Activated CD4-positive, alpha-beta T cell treated with anti-CD3 and anti-CD28 coated beads, Interleukin-2, amount 50 U/mL, for 4 hours (primary cell): ENCODE measurements at places on chromosomes 3 and 15.

- no peak for DNase-seq
Measured at GRCh38 chr15:77981281-77982126, 96.0 kb downstream of the TBC1D2B start.

DNA sequence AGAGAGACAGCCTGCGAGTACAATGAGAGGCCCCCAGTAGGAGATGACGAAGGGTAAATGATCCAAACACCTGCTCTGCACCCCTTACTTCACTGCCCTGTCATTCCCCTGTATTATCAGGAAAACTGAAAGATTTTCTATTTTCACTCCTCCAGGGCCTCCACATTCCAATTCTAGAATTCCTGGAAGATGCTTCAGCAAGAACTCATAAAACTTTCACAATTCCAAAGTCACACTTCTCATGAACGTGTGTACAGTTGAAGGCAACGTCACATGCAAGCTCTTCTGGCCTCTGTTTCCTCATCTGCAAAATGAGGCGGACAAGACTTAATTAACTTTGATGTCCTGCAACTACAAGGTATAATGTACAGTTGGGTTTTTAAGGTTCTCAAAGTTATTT lies 62.8 kb upstream of the SPATA12 start:
- no peak for DNase-seq

GRCh38 chr3:12486916-12487315 lies 2.6 kb downstream of the TSEN2 start:
- DNase-seq = no peak

DNA sequence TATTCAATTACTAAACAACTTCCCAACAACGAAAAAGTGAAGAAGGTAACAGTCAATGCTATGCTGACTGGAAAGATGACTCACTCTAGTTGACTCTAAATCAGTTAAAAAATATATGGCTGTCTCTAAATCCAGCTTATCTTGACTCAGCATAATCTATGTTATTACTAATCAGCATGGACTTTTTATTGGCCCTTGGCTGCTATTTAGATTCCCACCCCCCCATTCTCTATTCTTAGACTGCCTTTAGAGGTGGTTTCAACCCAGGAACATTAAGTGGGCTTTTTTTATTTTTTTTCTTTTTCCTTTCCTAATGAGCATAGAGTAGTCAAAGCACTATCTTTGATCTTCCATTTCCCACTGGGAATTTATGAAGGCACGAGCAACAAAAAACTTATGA lies 1.9 kb downstream of the PCOLCE2 start:
- no peak for DNase-seq

DNA sequence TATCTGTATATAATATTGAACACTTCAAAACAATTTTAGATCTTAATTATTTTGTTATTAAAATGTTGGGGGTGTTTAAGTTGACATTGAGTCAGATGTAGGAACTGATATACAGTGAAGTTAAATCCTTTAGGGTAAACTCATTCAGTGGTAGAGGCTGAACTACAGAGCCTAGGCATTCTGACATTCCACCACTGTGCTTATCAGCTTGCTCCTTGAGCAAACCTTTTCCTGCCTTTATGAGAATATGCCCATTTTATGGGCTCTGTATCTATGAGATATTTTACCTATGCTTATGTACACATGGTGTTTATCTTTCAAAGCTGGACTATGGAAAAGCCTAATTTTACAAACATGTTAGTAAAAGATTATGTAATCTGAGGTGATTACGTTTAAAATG lies 407.5 kb downstream of the ZBTB20 start:
- DNase-seq = no peak

DNA sequence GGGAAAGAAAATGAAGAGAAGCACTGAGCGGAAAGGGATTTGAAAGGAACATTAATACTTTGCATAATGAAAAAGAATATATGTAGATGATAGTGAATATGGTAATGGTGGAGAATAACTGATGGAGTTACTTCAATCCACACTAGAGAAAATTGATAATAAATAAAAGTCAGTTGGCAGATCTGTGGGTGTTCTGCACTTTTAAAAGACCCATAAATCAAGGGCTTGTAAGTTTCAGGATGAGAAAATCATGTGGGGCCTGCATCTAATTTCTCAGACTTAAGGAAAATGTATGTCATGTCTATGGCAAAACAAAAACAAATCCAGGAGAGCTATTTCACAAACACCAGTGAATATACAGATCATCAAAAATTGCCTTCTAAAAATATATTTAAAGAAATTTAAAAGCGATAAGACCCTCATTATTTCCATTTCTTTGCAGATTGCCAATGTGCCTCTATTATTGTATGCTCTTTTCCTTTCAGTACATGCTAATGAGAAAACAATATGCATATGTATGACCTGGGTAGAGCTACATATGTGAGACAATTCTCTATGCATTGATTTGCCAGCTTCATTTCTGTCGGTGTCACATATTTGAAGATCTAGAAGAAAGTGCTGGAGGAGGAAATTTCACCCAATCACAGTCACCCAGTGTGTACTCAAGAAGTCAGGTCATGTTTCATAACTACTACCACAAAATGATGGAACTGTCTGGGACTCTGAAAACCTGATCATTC lies 269.9 kb upstream of the PDZRN3 start:
- DNase-seq = no peak

DNA sequence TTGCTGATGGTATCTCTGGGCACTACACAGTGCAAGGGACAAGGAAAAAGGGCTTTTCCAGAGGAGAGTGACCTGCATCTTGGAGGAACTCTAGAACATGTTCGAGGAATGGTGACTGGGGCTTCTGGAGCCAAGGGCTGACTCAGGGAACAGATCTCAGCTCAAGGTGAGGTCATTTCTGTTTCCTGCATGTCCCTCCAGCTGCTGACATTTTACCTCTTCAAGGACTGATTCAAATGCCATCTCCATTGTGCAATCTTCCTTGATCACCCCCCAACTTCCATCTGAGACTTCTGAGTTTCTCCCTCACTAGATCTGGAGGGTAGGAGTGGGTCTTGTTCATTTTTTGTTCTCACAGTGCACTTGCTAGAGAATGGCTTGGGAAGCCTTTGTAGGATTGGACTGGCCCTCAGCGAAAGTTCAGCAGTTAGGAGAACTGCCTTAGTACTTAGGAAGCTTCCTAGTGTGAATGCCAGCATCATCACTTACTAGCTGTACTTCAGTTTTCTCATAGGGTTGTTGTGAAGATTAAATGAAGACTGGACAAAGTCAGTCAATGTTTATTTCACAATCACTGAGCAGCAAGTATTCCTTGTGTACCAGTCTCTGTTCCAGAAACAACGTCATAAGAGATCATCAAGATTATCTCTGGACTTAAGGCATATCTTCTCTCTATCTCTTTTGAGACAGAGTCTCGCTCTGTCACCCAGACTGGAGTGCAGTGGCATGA lies 2.6 kb upstream of the IDH3A start:
- no peak for DNase-seq

- no peak for DNase-seq
Measured at GRCh38 chr3:122974764-122975162, 52.8 kb downstream of the SEMA5B start.

DNA sequence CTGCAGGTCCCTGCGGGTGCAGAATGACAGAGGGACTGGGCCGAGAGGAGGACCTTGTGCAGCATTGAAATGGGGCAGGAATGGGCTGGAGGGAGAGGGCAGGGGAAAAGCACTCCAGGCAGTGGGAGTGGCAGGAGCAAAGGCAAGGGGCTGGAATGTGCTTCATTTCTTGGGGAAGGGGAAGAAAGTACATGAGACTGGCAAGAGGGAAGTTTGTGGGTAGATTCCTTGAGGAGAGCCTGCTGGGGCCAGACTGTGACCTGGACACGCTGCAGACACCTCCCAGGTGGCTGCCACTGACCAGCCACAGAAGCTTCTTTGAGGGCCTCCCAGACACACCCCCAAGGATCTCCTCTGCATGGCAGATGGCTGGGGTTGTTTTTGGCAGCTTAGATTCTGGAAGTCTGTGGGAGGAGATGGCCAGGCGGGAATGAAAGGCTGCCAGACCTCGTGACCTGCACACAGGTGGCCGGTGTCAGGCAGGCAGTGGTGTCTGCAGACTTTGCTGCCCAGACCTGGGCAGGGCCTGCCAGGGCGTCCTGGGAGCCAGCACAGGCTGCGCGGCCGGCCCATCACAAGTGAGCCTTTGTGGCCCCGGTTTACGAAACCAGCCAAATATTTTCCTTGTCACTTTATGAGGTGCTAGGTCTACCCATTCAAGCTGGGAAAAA lies 53.1 kb downstream of the SPSB4 start:
- no peak for DNase-seq

DNA sequence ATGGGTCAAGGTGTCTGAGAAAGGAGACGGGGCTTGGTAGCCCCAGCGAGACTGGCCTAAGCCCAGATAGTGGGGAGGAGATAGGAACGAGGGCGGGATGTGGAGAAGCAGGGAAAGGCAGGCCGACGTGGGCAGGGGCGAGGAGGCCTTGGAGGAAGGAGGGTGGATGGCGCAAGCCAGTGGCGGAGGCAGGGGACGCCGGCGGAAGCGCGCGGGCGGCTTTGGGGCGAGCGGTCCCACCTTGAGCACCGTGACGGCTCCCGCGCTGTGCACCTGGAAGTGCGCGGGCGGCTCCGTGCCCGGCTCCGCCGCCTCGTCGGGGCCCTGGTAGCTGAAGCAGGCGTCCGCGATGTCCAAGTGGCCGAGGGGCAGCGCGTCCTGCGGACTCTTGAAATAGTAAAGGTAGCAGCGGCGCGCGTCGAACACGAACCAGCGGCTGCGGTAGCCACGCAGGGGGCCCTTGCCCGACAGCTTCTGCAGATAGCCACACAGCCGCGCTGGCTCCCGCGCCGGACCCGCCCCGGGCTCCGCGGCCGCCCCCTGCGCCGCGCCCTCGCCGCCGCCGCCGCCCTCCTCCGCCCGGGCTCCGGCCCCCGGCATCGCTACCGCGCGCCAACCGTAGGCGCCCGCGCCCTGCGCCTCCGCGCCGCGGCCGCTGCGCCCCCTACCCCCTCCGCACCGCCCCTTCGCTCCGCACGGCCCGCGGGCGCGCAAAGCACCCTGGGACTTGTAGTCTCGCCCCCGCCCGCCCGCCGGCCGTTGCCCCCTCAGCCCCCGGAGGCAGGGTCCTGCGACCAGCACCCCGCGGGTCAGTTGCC lies at the start of gene TBC1D2B:
TBC1D2B (minus strand) TSS at position 659 of the 818 bp plus-strand sequence; CDS start at position 600, 59 bp downstream.
- peak; percentile 60 for DNase-seq

GRCh38 chr15:38829086-38829485 lies 264.5 kb upstream of the RASGRP1 start:
- DNase-seq = no peak
